T-helper 22 cell (primary cell): ENCODE measurements at places on chromosomes 2 and 18.

DNA sequence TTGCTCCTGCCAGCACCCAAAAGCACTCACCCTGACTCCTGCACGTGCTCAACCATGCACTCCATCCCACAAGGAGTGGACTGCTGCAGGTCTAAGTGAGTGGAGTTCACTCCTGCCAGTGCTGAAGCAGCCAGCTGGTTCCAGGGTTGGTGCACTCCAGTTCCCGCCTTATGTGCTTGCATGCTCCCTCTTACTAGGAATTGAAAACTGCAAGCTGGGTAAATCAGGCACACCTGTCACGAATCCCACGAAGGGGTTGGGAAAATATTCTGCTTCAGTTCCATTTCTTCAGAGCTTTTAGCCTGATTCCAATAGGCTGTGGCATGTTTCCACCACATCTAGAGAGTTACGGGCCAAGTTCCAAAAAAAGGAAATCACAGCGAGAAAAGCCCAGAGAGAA is 1365.5 kb upstream of the CHAC2 start:
- no peak for DNase-seq

DNA sequence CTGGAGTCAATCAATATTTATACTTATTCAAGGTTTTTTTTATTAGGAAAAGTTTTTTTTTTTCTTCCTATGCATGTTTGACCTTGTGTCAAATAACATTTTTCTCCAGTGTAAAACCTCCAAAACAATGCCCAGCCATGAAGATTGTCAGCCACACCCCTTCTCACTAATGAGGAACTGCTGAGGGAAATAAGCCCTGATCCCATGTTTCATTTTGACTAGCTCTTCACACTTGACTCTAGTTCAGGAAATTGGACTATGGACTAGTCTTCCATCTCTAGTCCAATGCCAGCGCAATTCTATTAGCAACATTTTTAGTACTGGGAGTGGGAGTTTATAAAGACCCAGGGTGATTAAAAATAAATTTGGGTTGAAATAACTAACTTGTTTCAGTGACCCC is 275.6 kb upstream of the CXCR4 start:
- no peak for DNase-seq

GRCh38 chr18:41936471-41937134 is 18.4 kb upstream of the PIK3C3 start:
- DNase-seq = no peak

DNA sequence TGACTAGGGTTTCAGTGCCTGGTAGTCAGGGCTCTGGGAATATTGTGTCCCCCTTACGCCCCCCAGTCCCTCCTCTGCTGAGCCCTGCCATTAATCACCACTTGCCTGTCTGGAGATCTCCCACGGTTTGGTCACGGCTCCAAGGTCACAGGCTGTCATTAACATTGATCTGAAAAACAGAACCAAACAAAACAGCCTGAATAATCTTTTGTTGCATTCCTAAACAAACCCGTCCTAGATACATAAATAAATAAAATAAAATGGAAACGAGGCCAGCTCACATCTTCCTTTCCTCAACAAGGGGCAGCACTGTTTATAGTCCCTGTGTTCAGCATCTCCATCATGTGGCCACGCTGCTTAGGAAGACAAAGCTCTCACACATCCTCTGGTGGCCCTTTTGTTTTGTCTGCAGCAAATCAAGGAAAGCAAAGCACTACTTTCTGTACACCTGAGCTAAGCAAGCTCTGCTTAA is 282.8 kb downstream of the AGPS start:
- no peak for DNase-seq

DNA sequence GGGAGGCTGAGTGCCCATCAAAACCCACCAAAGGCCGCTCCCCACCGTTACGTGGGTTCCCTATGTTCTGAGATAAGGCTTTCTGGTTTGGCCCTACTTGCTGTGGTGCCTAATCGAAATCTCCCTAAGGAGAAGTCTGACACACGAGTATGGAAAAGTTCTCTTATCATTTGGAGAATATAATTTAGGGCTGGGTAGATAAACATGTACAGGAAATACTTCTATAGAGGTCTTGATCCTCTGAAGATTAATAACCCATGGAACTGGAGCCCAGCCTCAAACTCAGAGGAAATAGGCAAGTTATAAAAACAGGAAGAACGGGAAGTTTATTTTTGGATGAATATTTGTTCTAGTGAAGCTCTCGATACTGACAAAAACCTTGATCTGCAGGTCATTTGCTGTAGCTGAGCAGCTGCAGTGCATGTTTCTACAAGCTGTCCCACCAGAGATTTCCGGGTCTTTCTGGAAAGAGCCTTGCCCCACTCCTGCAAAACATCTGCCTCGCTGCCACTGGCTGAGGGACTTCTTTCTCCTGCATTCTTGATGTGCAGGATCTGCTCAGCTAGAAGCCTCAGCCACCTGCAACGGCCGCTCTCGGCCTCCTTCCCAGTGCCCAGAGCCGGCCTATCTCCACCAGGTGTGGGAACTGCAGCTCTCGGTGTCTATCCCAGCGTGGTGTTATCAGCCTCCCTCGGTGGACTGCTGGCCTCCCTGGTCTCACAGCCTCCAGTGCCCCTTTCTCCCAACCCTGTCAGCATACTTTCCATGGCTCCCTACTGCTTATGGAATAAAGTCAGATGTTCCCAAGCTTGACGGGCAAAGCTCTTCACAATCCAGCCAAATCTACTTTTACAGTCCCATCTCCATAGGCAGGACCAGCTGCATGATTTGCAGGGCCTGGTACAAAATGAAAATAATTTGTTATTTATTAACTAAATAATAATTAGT is 48.6 kb downstream of the SPRED2 start:
- DNase-seq = no peak

DNA sequence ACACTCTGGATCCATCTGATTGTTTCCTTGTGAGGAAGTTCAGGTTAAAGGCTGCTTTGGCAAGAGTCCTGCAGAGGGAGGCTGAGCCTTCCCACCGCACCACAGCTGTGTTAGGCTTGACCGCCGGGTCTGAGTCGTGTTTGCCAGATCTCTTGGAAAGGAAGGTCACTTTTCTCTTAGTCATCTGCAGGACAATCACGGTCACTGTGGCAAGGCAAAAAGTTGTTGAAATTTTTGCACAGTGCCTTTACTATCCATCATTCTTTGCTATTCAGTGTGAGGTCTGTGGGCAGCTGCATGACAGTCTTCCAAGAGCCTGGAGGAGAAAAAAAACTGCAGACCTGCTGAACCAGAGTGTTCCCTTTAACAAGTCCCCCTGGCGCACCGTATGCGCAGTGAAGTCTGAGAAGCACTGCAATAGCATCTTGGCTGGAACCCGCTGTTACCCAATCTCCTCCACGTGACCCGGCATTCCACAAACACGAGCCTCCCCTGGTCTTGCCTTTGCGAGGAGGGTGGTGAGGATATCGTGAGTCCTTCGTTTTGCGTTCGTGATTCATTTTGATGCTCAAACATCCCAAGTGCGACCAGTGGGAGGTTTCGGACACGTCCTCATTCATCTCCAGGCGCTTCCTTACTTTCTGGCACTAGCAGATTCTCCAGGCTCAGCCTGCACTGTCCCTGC is 23.0 kb downstream of the BIN1 start:
- no peak for DNase-seq

DNA sequence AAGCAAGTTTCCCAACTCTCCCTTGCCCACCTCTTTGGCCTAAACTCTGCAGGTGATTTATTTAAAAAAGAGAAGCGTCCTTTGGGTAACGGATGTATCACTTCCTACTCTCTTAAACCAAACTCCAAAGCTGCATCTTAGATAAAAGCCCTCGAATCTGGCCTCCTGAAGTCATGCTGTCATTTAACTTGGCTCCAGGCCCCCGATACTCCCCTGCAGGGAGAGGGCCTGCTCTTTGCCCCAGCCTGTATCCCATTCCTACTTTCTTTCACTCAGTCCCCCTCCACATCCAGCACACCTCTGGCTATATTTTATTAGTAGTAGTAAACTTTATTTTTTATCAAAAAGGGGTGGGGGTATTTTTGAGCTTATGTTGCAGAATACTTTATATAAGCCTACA is 19.0 kb downstream of the TEKT4 start:
- DNase-seq = no peak

DNA sequence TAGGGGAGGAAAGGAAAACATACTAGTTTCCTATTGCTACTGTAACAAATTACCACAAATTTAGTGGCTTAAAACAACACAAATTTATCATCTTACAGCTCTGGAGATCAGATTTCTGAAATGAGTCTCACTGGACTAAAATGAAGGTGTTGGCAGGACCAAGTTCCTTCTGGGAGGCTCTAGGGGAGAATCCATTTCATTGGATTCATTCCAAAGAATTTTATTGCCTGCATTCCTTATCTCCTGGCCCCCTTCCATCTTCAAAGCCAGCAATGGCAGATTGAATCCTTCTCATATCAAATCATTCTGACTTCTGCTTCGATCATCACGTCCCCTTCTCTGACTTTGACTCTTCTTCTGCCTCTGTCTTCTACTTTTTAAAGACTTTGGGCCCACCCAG is 250.9 kb downstream of the IRS1 start:
- no peak for DNase-seq

- DNase-seq = no peak
Observed at GRCh38 chr2:213787869-213788268, 503.6 kb downstream of the SPAG16 start.

DNA sequence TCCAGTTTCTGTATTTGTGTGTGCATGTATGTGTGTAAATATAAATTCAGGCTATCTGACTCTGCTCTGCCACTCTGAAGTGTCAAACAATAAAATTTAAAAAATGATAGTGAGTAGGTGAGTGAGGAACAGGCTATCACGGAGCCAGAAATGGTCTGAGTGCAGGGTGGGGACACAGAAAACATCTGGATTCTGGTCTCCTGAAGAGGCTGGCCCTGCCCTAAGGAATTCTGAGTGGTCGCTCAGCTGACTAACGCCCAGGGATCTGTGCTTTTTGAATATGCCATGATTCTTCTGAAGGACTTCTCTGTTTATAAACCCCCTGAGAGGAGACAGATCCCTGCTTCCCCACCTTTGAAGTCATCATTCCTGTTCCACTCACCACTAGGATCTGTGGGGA is 353.9 kb upstream of the GYPC start:
- no peak for DNase-seq

DNA sequence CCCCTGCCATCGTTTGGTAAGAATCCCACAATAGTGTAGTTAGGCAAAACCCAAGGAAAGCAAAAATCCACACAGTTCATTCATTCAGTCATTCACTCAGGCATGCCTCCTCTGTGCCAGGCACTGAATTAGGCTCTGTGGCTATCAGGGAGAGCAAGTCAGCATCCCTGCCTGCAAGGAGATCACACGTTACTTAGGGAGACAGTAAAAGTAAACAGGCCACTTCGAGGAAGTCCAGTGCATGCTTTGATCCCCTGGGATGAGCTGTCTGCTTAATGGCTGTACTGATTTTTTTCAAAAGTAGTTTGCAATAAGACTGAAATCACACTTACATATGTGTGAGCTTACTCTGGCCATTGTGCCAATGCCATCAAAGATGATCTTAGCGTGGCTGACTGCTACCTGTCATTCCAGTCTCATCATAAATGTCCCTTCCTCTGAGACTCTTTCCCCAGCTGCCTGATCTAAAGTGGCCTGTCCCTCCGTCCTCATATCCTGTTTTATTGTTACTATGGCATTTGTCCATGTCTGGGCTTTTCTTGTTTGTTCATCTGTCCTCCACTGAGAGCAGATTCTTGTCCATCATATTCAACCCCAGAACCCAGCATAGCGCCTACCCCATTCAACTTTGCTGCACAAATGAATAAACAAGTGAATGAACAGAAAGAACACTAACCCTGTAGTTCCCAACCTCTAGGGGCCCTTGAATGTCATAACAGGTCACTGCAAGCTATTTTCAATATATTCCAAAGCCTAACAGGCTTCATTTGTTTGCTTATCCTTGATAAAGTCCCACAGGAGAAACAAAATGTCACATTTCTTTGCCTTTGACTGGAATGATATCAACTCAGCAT is 84.1 kb downstream of the GALNT14 start:
- no peak for DNase-seq

DNA sequence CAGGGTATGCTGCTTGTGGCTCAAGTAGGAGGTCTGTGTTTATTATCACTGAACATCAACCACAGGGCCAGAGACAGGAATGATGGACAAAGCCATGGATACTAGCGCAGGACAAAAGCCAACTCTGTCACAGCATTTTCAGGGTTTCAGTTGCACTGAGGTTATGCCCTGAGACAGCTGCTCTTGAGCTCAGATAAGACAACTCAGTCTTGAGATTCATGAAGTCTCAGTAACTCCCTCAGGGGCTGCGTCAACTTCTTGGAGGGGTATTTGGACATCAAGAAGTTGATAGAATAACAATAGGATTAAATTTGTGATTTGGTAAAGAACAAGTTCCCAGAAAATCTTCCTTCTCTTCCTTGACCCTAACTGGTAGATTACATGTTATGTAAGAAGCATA is 287.0 kb upstream of the SLC14A2 start:
- DNase-seq = no peak

DNA sequence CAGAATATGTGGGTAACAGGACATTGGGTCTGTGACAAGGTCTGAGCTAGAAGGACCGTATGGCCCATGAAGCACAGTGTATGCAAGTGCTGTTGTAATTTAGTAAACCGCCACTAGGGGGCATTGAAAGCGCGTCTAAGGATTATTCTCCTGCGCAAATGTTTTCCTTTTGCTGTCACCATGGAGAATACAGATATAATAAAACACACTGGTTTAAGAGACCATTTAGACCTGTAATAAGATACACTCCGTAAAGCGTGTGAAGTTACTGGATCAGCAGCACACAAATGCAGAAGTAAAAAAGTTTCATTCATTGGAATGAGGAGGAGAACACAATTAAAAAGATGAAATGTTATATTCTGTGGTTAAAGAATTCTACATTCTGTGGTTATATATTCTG is 272.4 kb downstream of the AGAP1 start:
- no peak for DNase-seq
